ENCODE measurements at places on chromosomes 7 and 10.

DNA sequence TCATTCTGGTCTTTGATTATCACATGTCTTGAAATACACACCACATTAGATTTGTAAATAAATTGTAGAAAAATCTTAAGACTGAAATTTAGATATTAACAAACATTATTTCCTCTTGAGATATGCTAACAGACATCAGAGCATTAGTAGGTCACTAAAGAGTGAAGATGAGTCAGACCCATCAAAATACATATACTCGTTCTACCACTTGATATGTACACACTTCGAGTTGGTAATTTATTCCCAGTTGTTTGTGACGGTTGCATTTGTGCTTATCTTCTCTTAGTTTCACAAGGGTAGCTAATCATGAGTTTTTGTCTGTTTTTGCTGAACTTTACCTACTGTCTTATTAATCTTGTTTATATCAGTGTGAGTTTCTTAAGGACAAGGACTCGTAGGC, 383.4 kb downstream of the AUTS2 start:
- no peak for DNase-seq

DNA sequence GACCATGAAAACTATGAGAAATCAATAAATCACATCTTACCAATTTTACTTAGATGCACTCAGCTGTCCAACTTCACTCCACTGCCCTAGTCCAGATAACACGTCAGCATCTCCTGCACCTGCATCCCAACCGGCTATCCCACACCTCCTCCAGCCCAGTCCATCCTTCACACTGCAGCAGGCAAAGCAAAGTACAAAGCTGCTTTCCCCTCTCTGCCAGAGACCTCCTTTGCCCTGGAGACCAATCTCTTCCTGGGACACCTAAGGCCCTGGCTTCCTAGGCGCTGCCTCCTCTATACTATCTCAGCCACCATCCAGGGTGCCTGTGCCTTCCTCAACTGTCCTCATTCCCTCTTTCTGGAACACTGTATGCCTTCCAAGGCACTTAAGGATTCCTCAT, 90.3 kb upstream of the DDC start:
- DNase-seq, result no peak

DNA sequence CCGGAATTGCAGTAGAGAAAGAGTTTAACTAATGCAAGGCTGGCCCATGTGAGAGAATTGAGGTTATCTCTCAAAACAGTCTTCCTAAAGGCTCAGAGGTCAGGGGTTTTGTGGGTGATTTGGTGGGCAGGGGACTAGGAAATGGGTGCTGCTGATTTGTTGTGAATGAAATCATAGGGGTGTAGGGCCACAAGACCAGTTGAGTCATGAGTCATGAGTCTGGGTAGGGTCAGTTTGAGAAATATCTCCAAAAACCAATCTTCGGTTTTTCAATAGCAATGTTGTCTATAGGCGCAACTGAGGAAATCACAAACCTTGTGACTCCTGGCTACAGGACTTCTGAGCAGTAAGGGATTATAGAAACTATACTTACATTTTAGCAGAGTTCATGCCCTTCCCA, 460.0 kb upstream of the NRP1 start:
- no peak for DNase-seq

DNA sequence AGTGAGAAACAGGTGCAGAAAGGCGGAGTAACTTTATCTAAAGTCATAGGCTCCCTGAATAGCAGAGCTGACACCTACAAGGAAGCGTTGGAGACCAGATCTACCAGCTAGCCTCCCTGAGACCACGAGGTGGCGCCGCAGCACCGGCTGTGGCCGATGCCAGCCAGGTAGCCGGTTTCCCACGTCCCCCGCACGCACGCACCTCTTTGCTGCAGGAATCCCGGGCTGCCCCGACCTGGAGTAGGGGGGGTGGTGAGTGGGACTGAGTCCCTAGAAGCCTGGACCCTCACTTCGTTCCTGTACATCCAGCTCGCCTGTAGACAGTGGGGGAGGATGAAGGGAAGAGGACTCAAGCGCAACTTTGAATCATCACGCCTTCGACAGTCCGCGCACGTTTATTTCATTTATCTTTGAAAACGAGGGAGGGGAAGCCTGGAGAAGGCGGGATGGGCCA, 3.7 kb downstream of the ELOVL3 start:
- peak; percentile 81 for DNase-seq

DNA sequence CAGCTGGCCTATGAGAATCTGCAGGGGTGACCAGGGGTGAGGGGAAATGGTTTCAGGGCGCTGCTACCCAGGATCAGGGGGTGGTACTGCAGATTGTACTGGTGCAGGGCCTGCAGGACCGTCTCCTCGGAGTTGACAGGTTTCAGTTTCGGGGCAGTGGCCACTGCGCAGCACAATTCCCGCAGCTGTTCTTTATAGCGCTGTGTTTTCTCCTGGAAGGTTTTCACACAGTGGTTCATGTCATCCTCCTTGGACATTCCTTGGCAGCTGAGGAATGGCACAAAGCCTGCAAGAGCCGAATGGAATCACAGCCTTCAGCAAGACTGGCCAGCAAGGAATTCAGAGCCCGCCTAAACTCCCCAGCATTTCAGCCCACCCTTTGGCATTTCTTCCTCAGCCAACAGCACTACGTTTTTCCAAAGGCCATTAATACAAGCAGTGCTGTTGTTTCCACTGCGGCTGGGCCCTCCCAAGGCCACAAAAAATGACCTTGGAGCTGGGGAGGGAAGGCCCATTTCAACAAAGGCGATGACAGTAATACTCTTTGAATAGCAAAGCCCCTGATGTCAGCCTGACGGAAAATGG, 44.9 kb downstream of the PNLIPRP2 start:
- DNase-seq, result no peak

Measured in stimulated activated naive CD4-positive, alpha-beta T cell treated with Interleukin-2 at 50 U/mL for 16 hours (primary cell).